Endodermal cell (in vitro differentiated cells): ENCODE measurements at places on chromosomes 7 and 10.

DNA sequence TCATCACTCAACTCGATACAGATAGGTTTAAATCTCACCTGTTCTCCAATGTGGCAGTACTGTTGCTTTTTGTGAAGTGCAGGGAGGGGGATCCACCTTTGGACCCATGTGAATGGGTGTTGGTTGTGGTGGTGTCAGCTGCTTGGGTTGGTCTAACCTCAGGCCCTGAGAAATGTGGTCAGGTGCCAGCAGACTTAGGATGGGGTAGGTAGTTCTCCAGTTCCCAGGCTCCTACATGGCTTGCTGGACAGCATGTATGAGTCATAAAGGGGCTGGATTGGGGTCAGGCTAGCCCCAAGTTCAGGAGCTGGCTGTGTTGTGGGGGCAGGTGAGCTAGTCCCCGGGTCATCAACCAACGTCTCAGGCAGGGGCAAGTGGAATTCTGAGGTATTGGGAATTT is 472.6 kb upstream of the CNTNAP2 start:
- DNase-seq = no peak

GRCh38 chr10:94983555-94983954 is 45.1 kb downstream of the CYP2C9 start:
- DNase-seq = peak; percentile 60

- no peak for DNase-seq
These were observed 14.0 kb upstream of the ADD3 start for GRCh38 chr10:109993551-109994330.

DNA sequence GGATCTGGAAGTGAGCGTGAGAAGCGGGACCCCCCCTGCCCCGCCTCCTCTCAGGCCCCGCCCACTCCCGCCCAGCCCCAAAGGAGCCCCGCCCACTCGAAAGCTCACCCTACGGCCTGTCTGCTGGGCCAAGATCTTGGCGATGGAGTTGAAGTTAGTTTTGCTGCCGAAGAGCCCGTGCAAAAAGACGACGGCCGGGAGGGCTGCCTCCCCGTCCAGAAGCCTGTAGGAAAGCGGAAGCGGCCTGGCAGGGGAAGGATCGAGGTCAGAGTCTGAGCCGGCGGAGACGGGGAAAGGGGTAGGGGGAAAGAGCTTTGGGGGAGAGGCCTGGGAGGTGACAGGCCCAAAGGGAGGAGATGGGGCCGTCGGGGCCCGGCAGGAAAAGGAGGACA is 386 bp downstream of the ABHD11 start:
- DNase-seq = peak; percentile 90

GRCh38 chr10:105206616-105207015 is 565.5 kb downstream of the SORCS3 start:
- DNase-seq = no peak

- no peak for DNase-seq
These were observed 285.0 kb downstream of the BMPER start for GRCh38 chr7:34190299-34190698.

DNA sequence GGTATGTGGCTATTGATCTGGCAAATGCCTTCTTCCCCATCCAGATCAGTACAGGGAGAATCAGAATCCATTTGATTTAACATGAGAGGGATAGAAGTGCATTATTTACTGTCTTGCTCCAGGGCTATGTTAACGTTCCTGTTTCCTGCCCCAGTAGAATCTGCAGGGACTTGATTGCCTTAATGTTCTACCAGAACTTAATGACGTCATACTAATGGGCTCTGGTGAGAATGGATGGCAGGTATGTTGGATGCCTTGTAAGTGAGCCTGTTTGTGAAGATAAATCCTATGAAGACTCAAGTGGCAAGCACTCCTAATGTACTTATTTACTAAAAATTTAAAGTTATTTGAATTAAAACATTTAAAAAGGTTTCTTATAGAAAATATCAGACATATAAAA is 44.5 kb upstream of the CHCHD3 start:
- no peak for DNase-seq

- DNase-seq = peak; percentile 54
These were observed 6.6 kb upstream of the TPK1 start for GRCh38 chr7:144842377-144842851.

DNA sequence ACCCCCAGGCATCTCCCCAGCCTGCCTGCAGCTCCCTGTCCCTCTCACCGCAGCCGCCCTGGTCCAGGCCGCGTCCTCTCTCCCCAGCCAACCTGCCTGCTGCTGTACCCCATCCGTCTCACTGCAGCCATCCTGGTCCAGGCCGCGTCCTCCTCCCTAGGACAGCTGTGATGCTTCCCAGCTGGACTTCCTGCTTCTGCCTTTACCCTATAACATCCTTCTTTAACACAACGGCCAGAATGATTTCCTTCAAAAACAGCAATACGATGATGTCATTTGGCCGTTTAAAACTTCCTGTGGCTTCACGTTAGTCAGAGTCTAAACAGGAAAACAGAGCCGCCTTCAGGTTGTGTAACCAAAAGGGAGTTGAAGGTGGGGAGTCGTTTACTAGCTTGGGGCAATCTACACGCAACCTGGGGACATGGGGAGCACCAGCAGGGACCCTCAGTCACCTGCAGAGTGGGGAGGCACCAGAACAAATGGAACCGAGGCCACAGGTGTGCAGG is 32.2 kb upstream of the ZFAND2A start:
- DNase-seq = no peak

DNA sequence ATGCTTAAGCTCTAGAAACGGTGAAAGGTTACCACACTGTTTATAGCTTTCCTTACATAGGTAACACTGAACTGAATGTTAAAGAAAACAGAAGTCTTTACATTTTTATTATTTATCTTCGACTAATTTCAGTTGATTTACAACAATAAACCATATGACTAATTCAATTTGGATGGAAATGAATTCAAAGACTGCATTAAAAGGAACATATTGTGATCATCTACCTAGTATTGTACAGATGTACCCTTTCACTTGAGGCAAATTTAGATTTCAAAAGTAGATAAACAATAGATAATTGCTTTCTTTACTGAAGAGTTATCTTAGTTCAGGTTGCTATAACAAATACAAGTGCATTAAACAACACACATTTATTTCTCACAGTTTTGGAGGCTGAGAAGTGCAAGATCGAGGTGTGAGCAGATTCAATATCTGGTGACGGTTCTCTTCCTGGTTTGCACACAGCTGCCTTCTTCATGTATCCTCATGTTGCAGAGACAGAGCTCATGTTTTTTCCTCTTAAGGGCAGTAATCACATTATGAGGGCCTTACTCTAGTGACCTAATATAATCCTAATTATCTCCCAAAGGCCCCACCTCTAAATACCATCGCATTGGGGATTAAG is 15.0 kb upstream of the ARMC3 start:
- DNase-seq = no peak

DNA sequence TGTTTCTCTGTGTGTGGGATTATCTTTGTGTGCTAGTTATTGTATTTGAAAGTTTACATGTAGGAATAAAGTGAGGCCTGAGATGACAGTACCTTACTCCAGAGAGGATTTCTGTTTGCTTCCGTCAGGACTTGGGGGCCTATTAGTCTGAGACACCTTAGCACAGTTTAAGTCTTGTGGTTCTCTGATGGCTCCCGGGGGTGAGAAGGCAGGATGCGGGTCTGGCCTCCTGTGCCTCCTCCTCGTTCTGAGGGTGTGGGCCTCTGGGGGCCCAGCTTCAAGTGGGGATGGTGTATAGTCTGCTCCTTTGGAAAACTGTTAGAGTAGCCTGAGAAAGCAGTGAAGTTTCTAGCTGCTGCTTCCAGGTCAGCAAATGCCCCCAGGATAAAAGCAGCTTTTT is 12.4 kb downstream of the MTURN start:
- DNase-seq = no peak

DNA sequence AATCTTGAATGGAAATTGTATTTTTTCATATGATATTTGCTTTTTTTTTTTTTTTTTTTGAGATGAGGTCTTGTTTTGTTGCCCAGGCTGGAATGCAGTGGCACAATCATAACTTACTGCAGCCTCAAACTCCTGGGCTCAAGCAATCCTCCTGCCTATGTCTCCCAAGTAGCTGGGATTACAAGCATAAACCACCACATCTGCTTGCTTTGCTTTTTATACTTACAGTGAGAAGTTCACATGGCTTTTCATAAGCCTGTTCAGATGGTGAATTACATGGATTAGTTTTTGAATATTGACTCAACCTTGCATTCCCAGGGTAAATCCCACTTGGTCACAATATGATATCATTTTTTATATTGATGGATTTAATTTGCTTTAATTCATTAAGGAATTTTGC is 22.0 kb downstream of the LRRD1 start:
- DNase-seq = no peak

- no peak for DNase-seq
These were observed 40.5 kb upstream of the TMEM273 start for GRCh38 chr10:49228677-49229076.

DNA sequence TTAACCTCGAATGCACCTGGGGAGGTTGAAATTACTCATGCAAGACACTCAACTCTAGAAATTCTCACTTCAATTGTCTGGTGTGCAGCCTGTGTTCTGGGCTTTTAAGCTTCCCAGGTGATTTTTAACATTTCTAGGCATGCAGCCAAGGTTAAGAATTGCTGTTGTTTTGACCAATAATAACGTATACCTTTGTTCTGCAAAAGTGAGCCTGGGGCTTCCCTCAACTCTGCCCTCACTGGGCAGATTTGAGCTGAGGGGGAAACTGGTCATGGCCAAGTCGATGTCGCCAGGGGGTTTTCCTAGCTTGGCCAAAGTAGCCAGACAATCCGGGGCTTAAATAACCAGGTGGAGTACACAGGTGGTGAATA is 568 bp downstream of the PRSS2 start:
- DNase-seq = no peak

DNA sequence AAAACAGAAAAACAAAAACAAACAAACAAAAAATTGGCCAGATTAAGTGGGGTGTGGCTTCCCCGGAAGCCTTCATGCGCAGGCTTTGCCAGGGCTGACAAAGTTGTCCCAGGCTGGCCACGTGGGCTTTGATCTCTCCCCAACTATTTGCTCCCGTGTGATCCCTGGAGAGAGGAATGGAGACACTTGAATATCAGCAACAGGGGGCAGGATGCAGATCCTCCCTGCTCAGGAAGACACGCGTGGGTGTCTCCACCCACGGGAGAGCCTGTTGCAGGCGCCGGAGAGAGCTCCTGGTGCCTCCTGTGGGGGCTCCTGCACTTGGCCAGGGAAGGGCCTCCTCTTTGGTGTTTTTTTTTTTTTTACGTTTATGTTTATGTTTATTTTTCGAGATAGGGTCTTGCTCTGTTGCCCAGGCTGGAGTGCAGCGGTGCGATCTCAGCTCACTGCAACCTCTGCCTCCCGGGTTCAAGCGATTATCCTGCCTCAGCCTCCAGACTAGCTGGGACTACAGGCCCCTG is 19.0 kb downstream of the TRIM56 start:
- DNase-seq = no peak

DNA sequence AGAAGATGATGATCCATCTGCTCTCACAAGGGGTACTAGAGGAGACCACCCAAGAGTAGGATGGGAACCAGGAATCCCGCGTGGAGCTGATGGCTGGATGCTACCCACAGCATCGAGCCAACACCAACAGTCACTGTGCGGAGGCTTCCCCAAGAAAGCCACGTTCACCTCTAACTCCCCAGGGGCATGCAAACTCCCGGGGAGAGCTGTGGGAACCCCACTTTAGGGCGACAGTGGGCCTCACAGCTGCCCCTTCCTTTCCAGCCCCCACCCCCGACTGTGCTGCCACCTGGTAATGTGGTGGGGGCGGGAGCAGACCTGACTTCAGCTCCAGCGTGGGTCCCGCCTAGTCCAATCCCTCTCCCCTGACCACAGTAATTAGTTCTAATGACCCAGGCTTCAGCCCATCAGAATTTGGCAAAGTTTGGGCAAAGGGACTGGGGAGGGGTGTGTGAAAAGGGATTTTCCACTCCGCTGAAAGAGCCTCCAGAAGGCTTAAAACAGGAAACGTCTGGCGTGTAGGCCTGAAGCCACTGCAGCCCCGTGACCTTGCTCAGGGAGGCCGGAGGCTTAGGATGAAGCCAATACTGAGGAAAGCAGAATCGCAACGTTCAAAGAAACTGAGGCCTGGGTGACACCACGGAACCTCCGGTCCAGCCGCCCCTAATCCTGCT is 20.3 kb downstream of the ASB13 start:
- DNase-seq = no peak

DNA sequence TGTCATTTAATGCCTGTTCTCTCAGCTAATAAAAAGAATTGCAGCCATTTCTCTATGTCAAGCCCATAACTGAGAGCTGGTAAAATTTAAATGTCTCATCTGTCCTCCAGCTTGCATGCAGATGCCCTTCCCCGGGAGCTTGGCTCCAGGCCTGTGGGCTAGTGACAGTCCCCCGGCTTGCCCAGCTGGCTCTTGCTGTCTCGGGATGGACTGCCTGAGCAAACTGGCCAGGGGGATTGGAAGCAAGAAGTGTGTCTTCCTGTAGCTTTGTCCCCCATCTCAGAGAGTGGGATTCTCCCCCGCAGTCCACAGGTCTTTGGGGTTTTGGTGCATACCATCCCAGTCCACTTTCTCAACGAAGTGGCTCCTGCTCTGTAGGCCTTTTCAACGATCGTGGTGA is 53.9 kb upstream of the HMX3 start:
- DNase-seq = no peak

- DNase-seq = peak; percentile 88
These were observed 80.7 kb downstream of the GCC1 start for GRCh38 chr7:127504715-127505114.

DNA sequence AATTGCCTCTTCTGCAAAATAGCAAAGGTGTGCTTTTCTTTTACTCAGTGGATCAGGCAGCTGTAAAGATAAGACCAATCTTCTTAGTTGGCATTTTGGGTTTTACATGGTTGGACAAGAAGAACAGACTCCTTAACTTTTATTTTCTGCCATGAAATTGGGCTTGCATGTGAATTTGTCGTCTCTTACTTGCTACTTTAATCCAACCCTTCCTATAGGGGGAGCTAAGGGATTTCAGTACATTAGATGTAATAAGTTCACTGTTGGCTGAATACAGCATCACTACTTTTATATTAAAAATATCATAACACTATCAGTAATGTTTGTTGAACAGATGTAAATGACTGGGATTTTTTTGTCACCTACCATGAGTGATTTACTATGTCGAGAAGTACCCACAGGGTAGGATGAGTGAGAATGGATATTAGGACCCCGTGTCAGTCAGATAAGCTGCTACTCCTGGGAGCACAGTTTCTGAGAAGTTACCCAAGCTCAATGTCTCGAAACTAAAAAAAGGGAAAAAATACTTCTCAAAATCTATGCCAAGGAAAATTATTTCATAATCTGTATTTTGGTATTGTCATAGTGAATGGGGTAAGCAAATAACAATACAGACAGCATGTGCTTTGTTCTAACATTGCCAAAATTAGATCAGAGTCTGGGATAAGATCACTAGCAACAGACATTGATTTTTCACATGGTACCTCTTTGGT is 127.4 kb upstream of the AGR3 start:
- DNase-seq = no peak
